Liver (tissue), 10 donors: ENCODE measurements at places on chromosomes 1 and 21. TPM values are rescaled to one million over a fixed set of nuclear protein-coding genes. Genes with fewer than 3 reads are reported as not detected.
A peak's percentile ranks its signal among the peaks of the same experiment; 100 is the strongest.

DNA sequence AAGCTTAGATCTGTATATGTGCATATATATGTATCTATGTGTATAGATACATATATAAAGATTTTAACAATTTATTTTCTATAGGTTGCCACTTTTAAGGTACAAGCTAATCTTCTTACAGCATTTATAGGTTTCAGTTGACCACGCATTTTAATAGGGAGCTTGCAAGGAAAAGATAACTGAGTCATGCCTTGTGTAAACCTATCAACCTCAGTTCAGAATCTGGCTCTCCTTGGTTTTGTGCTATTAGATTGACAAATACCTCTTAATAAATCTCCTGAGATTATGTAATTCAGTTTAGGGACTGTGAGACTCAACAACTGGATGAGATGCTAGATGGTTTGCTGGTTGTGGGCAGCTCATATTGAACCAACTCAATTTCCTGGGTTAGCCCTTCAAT is 114.7 kb upstream of the SERBP1 start:
- DNase-seq = no peak
- no peaks in the 10 kb centered on the region for H3K36me3 ChIP-seq
- no peak overlapping the region for H3K27ac ChIP-seq
- no peak overlapping the region for H3K4me3 ChIP-seq

The LRRC7 gene
- 1.0 TPM for total RNA-seq

The GPR3 gene
- under 0.01 TPM for total RNA-seq

DNA sequence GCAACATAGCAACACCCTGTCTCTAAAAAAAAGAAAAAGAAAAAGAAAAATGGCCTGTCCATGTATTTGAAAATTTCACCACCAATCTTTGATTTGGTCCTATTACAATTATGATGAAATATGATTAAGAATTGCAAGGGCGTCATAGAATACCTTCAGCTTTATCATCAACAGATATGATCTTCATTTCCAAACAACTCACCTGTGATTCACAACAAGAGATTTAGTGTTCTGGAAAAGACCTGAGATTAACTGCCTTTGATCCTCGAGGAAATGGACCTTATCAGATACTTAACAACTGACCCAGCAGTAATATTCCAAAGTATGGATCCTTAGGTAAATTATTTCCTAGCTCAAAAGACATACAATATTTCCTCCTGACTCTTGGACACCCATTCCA is 3.5 kb upstream of the GSTM4 start:
- no peak overlapping the region for H3K4me3 ChIP-seq
- peaks cover 16% of the 10 kb centered on the region for H3K4me1 ChIP-seq
- no peaks in the 10 kb centered on the region for H3K27me3 ChIP-seq
- H3K27ac ChIP-seq = no peak overlapping the region
- no peaks in the 10 kb centered on the region for H3K36me3 ChIP-seq

The ADAMTS4 gene
- 2.2 TPM for total RNA-seq

- peaks cover 3% of the 10 kb centered on the region for H3K4me1 ChIP-seq
- no peak for DNase-seq
- no peak overlapping the region for H3K4me3 ChIP-seq
- no peak overlapping the region for H3K27ac ChIP-seq
Measured at GRCh38 chr1:234216116-234216703, 157.0 kb upstream of the COA6 start.

GRCh38 chr21:18499761-18500376 is 96.3 kb upstream of the TMPRSS15 start:
- no peak overlapping the region for H3K27ac ChIP-seq
- DNase-seq = no peak
- H3K36me3 ChIP-seq = no peaks in the 10 kb centered on the region

- peak overlapping the region; percentile 98 for H3K4me3 ChIP-seq
- peaks cover 11% of the 10 kb centered on the region for H3K4me1 ChIP-seq
- peak; percentile 58 for DNase-seq
- H3K27me3 ChIP-seq = no peaks in the 10 kb centered on the region
Measured at GRCh38 chr21:34887725-34888568, 161.2 kb downstream of the RUNX1 start.

- no peaks in the 10 kb centered on the region for H3K27me3 ChIP-seq
- no peaks in the 10 kb centered on the region for H3K4me1 ChIP-seq
- DNase-seq = no peak
- H3K27ac ChIP-seq = no peak overlapping the region
- H3K36me3 ChIP-seq = no peaks in the 10 kb centered on the region
- H3K4me3 ChIP-seq = no peak overlapping the region
Measured at GRCh38 chr1:229385853-229386456, 43.1 kb upstream of the CCSAP start.

The NBL1 gene
- 1.8 TPM for total RNA-seq

The OR2G3 gene
- total RNA-seq = not detected

- H3K4me3 ChIP-seq = no peak overlapping the region
- no peak overlapping the region for H3K27ac ChIP-seq
- H3K27me3 ChIP-seq = no peaks in the 10 kb centered on the region
- no peak for DNase-seq
Measured at GRCh38 chr1:39269349-39269748, 64.9 kb downstream of the MACF1 start.

DNA sequence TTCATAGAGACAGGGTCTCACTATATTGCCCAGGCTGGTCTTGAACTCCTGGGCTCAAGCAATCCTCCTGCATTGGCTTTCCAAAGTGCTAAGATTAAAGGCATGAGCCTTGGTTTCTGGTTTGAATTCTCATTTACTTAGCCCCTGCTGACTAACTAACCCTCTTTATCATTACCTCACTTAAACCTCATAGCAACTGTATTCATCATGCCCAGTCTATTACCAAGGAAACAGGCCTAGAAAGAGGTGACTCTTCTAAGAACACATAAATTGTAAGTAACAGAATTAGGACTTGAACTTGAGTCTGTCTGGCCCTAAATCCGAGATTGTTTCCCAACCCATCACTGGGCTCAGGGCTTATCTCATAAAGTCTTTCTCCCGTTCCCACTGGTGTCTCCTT is 44.2 kb downstream of the TMEM53 start:
- DNase-seq = no peak
- H3K27me3 ChIP-seq = no peaks in the 10 kb centered on the region
- H3K4me1 ChIP-seq = peaks cover 3% of the 10 kb centered on the region
- H3K4me3 ChIP-seq = no peak overlapping the region

GRCh38 chr1:216820345-216820744 is 97.1 kb upstream of the ESRRG start:
- no peaks in the 10 kb centered on the region for H3K36me3 ChIP-seq
- no peaks in the 10 kb centered on the region for H3K4me1 ChIP-seq
- H3K27me3 ChIP-seq = peaks cover 5% of the 10 kb centered on the region
- no peak overlapping the region for H3K4me3 ChIP-seq
- no peak for DNase-seq

DNA sequence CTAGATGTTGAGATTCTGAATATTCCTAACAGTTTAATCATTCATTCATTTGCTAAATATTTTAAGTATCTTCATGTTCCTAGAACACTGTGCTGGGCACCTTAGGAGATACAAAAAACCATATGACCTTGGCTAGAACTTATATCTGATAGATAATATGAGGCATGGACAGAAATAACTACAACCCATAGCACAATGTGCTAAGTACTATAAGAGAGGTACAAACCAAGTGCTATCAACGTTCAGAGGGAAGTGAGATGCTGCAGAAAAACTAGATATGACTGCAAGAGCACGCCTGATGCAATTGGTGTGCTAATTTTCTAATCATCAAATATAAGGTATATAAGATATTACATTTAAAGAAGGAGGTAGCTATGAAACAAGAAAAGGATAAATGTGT is 10.7 kb downstream of the NMNAT2 start:
- no peaks in the 10 kb centered on the region for H3K27me3 ChIP-seq
- no peaks in the 10 kb centered on the region for H3K4me1 ChIP-seq
- DNase-seq = no peak
- H3K27ac ChIP-seq = no peak overlapping the region
- no peak overlapping the region for H3K4me3 ChIP-seq

The SELE gene
- total RNA-seq = 3.4 TPM

DNA sequence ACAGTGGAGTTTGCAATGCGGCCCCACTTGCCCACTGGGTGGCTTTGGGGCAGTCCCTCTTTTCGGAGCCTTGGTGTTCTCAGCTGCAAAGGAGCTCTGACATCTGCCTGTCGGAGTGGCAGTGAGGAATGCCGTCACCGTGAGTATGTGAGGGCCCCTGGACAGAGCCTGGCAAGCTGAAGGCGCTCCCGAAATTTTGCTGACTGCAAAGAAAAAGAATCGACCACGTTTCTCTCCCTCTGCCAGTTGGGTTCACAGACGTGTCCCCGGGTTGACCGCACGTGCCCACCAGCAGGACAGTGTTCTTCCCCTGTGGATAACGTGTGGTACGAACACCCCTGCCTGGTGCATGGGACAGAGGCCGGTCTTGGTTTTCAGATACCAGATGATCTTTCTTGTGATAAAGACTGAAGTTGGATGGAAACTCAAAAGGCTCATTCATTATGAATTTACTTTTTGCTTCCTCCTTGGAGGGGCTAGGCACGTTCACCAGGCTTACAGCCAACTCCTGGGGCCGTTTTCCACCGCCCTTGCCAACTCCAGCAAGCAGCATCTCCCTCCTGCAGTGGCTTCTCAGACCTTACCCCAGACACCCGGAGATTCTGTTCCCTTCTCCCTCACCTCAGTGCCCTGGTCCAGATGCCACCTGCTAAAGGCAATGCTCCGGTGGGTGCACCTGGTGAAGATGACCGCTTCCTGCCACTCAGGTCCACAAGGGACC is 29.7 kb downstream of the ECE1 start:
- no peaks in the 10 kb centered on the region for H3K36me3 ChIP-seq
- H3K27ac ChIP-seq = no peak overlapping the region
- DNase-seq = no peak
- peaks cover 12% of the 10 kb centered on the region for H3K4me1 ChIP-seq
- H3K27me3 ChIP-seq = no peaks in the 10 kb centered on the region

- peaks cover 5% of the 10 kb centered on the region for H3K36me3 ChIP-seq
- no peak for DNase-seq
- peaks cover 8% of the 10 kb centered on the region for H3K4me1 ChIP-seq
- H3K27ac ChIP-seq = peak overlapping the region; percentile 67
- peak overlapping the region; percentile 61 for H3K4me3 ChIP-seq
Measured at GRCh38 chr1:202967684-202968281, 726 bp upstream of the CYB5R1 start.

DNA sequence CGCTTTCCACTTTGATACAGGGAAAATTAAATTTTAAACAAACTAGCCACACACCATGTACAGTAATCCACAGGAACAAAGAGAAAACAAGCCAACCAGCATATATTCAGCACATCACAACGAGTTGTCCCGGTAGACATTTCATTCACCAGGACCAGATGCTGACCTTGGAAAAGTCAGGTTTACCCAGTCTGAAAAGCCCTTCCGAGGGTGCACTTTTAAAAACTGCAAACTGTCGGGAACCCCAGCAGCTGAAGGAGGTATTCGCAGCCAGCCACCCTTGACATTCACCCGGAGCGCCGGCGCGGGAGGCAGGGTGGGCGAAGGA is 1.2 kb downstream of the MCOLN3 start:
- H3K4me3 ChIP-seq = no peak overlapping the region
- peaks cover 2% of the 10 kb centered on the region for H3K27me3 ChIP-seq
- no peaks in the 10 kb centered on the region for H3K36me3 ChIP-seq
- no peaks in the 10 kb centered on the region for H3K4me1 ChIP-seq

DNA sequence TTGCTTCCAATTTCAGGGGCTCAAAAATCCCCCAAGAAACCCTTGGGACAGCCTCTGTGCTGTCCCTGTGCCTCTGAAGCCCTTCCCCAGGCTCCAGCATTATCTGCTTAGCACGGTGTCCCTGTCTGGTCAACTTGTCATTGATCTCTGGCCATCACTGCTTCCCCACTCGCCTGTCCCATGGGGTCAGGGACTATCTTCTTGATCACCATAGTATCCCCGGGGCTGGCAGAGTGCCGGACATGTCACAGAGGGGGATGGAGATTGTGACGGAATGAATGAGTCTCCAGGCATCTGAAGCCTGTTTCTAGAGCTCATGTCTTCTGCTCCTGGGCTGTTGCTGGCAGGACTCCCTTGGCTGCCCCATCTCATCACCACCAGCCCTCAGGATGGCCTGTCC is 99.4 kb upstream of the VAMP3 start:
- no peak overlapping the region for H3K4me3 ChIP-seq
- no peaks in the 10 kb centered on the region for H3K36me3 ChIP-seq
- no peak overlapping the region for H3K27ac ChIP-seq
- peaks cover 2% of the 10 kb centered on the region for H3K4me1 ChIP-seq

The TRIM46 gene
- total RNA-seq = 0.14 TPM

DNA sequence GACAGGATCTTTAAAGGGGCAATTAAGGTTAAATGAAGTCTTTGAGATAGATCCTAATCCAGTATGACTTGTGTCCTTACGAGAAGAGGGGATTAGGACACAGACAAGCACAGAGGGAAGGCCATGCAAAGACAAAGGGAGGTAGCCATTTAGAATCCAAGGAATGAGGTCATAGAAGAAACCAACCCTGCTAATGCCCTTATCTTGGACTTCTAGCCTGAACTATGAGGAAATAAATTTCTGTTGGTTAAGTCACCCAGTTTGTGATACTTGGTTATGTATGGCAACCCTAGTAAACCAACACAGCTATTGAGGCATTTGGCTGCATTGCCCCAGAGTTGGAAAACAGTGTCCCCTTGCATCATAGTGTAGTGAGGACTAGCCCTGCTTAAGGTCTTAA is 121.3 kb downstream of the MAST2 start:
- no peak overlapping the region for H3K4me3 ChIP-seq
- no peaks in the 10 kb centered on the region for H3K4me1 ChIP-seq
- no peak for DNase-seq
- no peaks in the 10 kb centered on the region for H3K27me3 ChIP-seq
- no peaks in the 10 kb centered on the region for H3K36me3 ChIP-seq

GRCh38 chr1:47951026-47951425 is 46.2 kb downstream of the TRABD2B start:
- H3K4me1 ChIP-seq = peaks cover 6% of the 10 kb centered on the region
- no peak overlapping the region for H3K4me3 ChIP-seq
- H3K36me3 ChIP-seq = no peaks in the 10 kb centered on the region
- no peaks in the 10 kb centered on the region for H3K27me3 ChIP-seq

- peak overlapping the region; percentile 31 for H3K27ac ChIP-seq
- H3K4me3 ChIP-seq = no peak overlapping the region
- peaks cover 30% of the 10 kb centered on the region for H3K4me1 ChIP-seq
- peak; percentile 10 for DNase-seq
Measured at GRCh38 chr1:226872437-226872836, 2.0 kb downstream of the PSEN2 start.

The PDE9A gene
- 4.2 TPM for total RNA-seq

The FNDC10 gene
- total RNA-seq = 0.37 TPM

The MMP23B gene
- total RNA-seq = 4.2 TPM
